ENCODE measurements at places on chromosomes 3 and 15.

GRCh38 chr3:187186375-187186774 lies 10.9 kb upstream of the RTP1 start:
- DNase-seq, result no peak

- DNase-seq, result no peak
Measured at GRCh38 chr3:62073038-62073437, 300.3 kb downstream of the FEZF2 start.

- no peak for DNase-seq
Measured at GRCh38 chr3:129006864-129007263, 5.8 kb downstream of the EFCC1 start.

GRCh38 chr3:66041828-66042227 lies 3.1 kb upstream of the MAGI1 start:
- no peak for DNase-seq

DNA sequence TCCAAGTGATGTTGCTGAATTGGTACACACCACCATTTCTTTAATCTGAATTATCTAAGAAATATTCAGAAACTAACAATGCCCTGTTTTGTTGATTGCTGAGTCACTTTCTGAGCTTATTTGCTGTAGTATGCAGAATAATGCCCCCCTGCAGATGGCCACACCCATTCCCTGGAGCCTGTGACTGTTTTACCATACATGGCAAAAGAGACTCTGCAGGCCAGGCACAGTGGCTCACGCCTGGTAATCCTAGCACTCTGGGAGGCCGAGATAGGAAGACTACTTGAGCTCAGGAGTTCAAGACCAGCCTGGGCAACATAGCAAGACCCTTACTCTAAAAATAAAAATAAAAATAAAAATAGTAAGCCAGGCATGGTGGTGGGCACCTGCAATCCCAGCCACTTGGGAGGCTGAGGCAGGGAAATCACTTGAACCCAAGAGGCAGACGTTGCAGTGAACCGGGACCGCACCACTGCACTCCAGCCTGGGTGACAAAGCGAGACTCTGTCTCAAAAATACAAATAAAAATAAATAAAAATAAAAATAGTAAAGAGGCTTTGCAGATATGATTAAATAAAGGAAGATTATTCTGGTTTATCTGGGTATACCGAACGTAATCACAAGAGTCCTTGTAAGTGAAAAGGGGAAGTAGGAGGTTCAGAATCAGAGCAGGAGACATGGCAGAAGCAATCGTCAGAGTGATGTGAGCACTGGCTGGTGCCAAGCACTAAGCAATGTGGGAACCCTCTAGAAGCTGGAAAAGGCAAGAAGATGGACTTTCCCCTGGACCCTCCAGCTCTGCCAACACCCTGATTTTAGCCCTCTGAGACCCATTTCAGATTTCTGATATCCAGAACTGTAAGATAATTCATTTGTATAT lies 19.0 kb downstream of the PCYT1A start:
- DNase-seq, result no peak

DNA sequence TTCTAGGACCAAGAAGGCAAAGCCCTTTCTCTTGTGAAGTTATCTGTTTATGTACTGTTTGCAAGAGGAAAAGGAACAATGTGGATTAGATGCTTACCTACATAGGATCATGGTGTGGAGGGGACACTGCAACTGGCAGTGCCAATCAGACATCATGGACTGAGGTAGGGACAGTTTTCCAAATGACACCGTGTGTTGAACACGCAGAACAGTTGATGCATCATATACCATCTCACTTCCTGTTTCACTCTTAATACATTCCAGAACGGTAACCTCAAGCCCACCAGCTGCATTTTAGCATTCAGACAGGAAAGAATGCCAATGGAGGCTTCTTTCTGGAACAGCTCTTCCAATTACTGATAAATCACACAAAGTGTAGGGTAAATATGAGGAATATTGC lies 397.7 kb upstream of the LMCD1 start:
- no peak for DNase-seq

DNA sequence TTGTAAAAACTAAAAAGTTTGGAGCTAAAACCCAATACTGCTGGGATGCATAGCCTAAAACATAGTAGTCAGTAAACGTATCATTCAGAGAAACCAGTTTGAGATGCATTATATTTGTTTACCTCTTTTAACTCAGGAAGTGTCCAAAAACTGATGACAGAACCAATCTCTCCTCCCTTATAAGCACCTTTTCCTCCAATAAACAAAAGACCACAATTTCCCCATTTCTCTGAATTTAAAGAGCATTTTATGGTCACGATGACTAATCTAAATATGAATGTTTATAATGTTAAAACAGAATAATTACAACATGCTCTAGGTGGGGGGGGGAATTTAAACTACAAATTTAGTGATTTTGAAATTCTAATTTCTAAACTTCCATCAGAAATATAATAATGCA lies 58.5 kb downstream of the CEP63 start:
- no peak for DNase-seq

- no peak for DNase-seq
Measured at GRCh38 chr3:132033471-132033870, 1.3 kb downstream of the CPNE4 start.

DNA sequence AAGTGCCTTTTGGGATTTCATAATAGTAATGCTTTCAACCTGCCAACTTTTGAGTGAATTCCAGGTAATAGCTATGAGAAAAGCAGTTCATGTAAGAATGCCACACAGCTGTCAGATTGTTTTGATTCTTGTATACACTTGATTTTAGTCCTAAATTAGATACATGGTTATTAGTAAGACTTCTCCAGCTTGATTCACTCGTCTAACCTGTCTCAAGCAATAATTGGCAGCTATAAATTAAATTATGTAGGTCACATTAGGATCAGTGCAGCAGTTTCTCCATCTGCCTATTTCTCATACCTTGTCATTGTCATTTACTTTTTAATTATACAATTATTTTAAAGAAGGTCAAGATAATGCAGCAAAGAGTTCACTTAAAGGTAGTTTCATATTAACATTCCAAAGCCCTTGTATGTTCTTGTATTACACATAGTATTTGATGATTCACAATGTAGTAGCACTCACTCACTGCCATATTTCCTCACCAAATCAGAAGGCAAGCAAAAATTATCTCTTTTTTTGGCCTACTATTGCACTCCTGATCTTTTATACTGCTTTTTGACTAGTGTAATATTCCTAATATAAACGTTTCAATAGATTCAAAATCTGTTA lies 10.9 kb upstream of the CRYBG3 start:
- no peak for DNase-seq

GRCh38 chr3:52608337-52608736 lies 71.9 kb downstream of the UQCC5 start:
- DNase-seq, result no peak

DNA sequence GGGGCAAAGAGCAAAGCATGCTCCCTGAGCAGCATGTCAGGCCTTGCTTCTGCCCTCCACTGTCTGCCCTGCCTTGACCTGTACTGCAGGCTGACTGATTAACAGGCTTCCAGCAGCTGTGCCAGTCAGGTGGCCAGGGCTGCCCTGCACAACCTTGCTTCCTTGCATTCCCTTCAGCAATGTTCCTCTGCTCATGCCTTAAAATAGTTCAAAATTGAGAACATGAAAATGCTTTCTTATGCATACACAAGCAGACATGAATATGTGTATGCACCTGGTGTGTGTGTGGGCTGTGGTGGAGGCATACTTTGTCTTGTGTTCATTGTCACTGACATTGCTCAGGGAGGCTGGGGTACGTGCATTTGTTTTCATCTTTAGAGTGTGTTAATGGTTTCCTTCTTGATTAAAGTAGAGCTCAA lies 1.2 kb upstream of the SLC22A13 start:
- no peak for DNase-seq

- DNase-seq, result no peak
Measured at GRCh38 chr3:161028555-161029153, 76.5 kb downstream of the B3GALNT1 start.

DNA sequence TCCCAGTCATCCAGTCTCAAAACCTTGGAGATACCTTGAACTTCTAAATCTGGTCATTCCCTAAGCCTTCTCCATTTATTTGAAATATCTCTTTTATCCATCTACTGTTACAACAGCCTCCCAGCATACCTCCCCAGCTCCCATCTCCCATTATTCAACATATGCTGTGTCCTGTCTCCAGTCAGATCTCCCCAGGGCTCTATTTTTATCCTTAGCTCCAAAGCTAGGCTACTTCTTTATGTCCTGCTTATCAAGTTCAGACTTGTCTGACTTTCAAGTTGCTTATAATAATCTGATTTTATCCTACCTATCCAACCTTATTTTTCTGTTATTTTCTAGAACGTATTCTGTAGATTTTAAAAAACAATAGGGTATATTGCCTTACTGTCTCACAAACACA lies 44.2 kb downstream of the IQGAP1 start:
- DNase-seq, result no peak

GRCh38 chr3:142029052-142029642 lies 120.2 kb downstream of the TFDP2 start:
- no peak for DNase-seq

GRCh38 chr15:84975871-84976351 lies 5.7 kb upstream of the PDE8A start:
- DNase-seq, result no peak

- DNase-seq, result no peak
Measured at GRCh38 chr15:90885432-90886290, 1.4 kb downstream of the FES start.

- DNase-seq, result no peak
Measured at GRCh38 chr3:126937533-126937932, 45.4 kb upstream of the PLXNA1 start.

- no peak for DNase-seq
Measured at GRCh38 chr3:162769564-162769963, 1273.0 kb downstream of the OTOL1 start.

DNA sequence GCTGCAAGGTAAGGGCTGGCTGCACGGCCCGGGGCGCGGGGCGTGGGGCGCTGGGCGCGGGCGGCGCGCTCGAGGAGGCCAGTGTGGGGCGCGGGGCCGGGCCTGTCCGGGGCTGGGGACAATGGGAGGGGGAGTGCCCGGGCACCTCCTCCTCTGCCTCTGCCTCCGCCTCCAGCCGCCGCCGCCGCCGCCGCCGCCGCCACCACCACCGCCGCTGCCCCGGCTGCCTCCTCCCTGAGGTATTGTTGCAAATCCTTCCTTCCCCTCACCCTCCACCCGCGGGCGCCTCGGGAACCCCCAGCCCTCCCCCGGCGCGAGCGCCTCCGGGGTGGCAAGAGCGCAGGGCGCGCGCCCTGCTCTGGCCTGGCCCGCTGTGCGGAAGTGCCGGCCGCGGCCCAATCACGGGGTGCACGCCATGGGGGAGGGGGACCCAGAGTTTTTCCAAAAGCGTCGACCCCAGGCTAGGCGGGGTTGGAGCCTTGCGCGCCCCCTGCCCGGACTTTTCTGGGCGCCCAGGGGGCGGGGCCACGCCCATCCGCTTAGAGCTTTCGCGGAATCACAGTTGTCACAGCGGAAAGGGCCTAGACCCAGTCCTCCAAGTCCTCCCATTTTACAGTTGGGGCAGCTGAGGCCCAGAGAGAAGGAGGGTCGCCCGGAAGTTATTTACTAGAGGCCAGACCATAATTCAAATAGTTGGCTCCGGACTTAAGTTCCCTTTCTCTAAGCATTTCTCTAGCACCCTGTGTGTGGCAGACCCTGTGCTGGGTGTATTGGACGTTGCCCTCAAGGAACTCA lies at the start of gene LPP:
LPP (plus strand) TSS at position 144 of the 795 bp plus-strand sequence. CDS start 251,964 bp downstream, outside the sequence.
- no peak for DNase-seq

GRCh38 chr3:2156244-2156847 lies 57.7 kb downstream of the CNTN4 start:
- DNase-seq, result no peak

DNA sequence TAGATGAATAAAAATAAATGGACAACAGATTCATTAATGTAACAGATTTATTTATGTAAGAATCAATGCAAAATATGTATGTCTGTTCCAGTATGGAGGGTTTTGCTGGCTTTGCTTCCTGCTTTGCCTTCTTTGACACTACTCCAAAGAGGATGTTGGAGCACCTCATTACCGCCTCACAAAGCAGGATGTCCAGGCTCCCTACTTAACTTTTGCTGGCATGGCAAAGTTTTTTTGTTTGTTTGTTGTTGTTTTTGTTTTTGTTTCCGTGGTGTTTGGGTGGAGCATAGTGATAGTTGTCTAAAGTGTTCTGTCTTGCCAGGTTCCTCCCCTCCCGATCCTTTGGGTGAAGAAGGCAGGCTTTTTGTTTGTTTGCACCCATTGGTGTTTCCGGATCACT lies 38.7 kb downstream of the DIPK2A start:
- DNase-seq, result no peak

- DNase-seq, result no peak
Measured at GRCh38 chr3:168002786-168003368, 92.8 kb downstream of the GOLIM4 start.
